GOT3 (cell line): ENCODE measurements at places on chromosomes 12 and 14.

DNA sequence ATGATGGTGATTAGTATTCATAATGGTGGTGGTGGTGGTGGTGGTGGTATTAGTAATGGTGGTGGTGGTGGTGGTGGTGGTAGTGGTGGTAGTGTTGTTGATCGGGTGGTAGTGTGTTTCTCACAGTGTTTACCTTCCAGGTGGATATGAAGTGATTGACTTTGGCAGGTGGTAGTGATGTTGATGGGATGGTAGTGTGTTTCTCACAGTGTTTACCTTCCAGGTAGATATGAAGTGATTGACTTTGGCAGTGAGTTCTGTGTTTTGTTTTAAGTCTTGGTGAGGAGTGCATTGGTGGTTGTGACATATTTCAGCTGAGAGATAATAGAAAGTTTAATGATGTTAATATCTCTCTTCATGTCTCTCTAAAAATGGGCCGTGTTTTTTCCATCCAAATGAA lies 189.4 kb downstream of the TMTC2 start:
- DNase-seq = no peak

DNA sequence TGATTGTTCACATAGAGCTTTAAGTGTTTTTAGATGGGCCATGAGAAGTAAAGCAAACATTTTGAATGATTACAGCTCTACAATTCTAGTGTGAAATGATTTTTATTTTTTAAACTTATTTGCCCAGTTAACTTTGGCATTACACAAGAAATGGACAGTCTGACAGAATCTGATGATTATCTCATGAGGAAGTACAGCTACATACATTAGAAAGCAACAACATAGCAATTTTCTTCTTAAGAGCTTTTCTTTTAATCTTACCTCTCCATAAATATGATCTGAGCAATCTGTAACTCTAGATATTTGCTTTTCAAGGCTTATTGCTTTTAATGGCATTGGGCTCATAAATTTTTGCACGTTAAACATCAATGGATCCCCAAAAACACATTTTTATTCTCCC lies 26.5 kb upstream of the PPP1R12A start:
- no peak for DNase-seq

DNA sequence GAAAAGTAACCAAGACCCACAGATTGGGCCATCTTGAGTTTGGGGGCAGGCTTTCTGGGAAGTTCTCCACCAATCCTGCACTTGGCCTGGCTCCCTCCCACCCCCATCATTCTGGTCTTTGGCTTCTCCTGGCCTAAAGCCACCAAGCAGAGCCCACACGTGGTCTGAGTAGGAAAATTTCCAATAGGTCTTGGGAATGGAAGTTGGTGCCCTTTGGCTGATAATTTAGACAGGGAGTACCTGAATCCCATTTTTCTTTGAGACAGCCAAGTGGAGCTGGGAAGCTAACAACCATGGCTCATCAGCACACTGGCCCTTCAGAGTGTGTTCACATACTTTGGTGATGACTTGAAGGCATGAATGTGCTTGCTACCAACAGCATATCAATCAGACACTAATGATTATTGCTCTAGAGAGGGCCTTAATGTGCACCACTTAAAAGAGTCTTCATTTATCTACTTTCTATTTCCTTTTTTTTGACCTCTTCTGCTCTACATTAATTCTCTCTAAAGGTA lies 156.0 kb downstream of the EGLN3 start:
- DNase-seq = no peak

DNA sequence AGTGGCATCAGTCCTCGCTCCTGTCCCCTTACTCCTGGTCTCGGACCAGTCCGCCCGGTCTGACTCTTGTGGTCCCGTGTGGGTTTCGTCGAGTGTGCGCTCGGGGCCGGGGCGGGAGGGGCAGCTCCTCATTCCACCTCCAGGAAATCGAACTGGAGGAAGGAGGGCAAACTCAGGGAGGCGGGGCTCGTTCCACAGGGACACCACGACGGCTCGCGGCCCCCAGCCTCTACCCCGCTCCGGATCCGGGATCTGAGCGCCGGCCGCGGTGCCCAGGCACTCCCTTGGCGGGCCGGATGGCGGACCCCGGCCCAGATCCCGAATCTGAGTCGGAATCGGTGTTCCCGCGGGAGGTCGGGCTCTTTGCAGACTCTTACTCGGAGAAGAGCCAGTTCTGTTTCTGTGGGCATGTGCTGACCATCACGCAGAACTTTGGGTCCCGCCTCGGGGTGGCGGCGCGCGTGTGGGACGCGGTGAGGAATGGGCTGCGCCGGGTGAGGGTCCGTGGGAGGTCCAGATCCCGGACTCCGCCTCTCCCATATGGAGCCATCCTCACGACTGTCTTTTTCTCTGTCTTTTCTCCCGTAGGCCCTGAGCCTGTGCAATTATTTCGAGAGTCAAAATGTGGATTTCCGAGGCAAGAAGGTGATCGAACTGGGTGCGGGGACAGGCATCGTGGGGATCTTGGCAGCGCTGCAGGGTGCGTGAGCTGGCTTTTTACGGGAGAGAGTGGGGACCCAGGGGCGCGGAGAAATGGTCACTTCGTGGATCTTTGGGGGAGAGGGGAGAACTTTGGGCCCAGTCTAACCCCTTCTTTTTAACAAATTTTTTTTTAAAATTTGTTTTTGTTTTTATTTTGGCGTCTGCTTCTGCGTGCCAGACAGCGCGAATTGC lies at the start of gene EEF1AKMT3:
TSS of gene EEF1AKMT3 (plus strand) at position 186 of the 894 bp plus-strand sequence. CDS start at position 297, 111 bp downstream.
- peak; percentile 100 for DNase-seq

- DNase-seq = no peak
Observed at GRCh38 chr12:10469701-10470100, 16.5 kb upstream of the KLRC1 start.

- DNase-seq = no peak
Observed at GRCh38 chr12:84648425-84648824, 264.2 kb downstream of the SLC6A15 start.

- no peak for DNase-seq
Observed at GRCh38 chr12:66014818-66015217, 115.7 kb downstream of the LLPH start.

DNA sequence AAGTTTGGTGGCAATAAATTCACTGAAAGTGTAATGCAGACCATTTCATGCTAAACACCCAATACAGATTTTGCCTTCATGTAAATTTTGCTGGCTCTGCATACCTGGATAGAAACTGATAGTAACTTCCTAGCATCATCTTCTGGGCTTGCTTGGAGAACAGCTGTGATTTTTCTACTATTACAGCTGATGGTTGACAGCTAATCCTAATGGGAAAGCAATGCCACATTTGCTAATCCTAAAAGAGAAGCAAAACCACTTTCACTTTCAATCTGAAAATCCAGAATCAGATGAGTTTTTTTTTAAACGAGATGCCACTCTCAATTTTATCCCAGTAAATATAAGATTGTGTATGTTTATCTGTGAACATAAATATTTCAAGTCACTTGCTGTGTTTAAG lies 1035.9 kb downstream of the TRHDE start:
- DNase-seq = no peak

DNA sequence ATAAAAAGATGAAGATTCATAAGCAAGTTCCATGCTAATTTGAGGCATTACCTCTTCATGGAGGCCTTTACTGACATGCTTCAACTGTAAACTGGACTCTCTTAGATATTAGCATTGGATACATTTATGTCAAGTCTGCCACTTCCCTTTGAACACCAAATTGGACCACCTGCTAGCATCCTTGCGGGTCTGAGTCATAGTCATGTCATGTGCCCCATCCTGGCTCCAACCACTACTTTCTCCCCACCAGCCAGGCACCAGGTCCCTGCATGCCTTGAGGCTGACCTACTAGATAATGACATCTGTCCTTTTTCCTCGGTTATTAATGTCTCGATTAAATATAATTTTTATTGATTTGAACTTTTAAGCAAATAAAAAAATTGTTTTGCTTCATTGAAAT lies 32.9 kb upstream of the EEA1 start:
- DNase-seq = no peak

DNA sequence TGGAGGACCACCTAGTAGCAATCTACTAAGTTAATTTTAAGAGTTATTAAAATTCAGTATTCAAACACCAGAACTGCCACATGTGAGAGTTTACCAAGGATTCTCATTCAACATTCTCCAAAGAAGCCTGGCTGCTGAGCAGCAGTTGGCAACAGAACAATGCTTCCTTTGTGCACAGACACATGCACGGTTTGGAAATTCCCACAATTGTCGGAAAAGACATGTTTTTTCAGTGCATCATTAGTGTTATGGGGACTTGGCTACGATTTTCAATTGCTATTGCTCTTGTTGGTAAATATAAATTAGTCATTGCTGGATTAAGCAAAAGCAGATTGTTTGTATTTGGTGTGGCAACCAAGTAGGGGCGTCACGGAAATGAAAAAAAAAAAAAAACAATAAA lies 22.2 kb downstream of the ST8SIA1 start:
- no peak for DNase-seq

- no peak for DNase-seq
Observed at GRCh38 chr14:75320196-75320595, 41.6 kb downstream of the FOS start.

- DNase-seq = no peak
Observed at GRCh38 chr12:84738481-84738972, 174.1 kb downstream of the SLC6A15 start.

- no peak for DNase-seq
Observed at GRCh38 chr14:91253795-91254323, 9.4 kb upstream of the GPR68 start.

GRCh38 chr12:88578276-88579160 lies 1.8 kb downstream of the KITLG start:
- DNase-seq = no peak

GRCh38 chr12:71014180-71014785 lies 93.7 kb upstream of the PTPRR start:
- DNase-seq = no peak

GRCh38 chr12:4567073-4567881 lies 5.3 kb downstream of the DYRK4 start:
- no peak for DNase-seq

DNA sequence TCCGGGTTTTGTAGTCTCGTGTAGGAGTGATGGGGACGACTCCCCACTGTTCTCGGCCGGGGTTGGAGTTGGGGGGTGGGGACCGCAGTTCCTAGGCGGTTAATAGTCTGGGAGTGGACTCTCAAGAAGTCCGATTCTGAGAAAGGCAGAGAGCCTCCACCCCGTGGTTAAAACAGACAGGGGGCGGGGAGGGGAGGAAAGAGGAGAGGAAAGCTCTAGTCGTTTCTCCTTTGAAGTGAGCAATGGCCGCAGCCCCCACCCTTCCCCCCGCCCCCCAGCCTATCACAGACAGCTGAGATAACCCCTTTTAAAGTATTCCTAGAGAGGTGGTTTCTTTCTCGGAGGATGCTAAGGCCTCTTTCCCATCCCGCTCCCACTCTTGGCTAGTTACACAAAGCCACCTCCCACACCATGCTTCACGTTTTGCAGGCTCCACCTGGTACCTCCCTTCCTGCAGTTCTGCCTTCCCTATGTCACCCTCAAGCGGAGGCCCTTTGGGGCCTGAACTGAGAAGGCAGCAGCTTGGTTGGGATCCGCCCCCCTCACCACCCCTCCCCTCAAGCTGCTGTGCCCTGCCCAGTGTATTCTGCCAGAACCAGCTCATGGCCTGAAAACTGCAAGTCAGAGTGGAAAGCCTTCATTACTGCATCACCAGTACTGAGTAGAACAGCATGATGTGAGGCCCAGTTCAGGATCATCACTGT lies 853 bp downstream of the USP5 start:
- peak; percentile 25 for DNase-seq

DNA sequence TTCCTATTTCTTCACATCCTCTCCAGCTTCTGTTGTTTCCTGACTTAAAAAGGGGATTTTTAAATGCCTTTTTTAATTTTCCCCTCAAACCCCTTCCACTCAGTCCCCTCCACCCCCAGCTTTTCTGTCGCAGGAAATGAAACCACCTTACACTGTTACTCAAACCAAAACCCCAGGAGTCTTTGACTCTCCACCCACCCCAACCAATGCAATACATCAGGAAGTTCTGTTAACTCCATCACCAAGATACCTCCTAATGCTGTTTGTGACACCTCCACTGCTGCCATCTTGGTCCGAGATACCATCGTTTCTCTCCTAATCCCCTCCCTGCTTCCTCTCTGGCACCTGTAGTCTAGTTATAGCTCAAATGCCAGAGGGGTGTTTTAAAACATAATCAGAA lies 25.4 kb upstream of the CPM start:
- no peak for DNase-seq

GRCh38 chr12:96343347-96343954 lies 56.8 kb downstream of the CDK17 start:
- DNase-seq = no peak
